Putamen (tissue), 1 donor: ENCODE measurements at places on chromosomes 7 and 10.

GRCh38 chr7:47990592-47990991 is 11.2 kb upstream of the HUS1 start:
- DNase-seq = no peak

GRCh38 chr7:74092964-74093471 is 9.4 kb downstream of the LIMK1 start:
- peak; percentile 23 for DNase-seq

- DNase-seq = no peak
Measured at GRCh38 chr10:73716251-73716650, 18.3 kb upstream of the AGAP5 start.

DNA sequence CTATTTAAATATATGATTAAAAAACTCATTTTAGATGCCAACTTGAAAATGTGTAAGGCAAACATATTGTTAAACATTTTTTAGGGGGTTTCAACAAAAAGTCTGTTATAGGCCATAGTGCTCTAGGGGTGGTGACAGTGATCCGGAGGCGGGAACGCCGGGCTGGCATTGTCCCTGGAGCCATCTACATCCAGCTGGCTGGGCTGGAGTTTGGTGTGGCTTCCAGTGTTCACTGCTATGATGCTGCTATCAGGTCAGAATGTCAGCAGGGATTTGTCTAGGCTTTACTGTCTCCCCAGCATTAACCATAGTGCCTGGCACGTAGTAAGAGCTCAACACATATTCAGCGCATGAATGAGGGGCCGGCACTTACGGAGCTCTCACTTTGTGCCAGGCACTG is 1.9 kb upstream of the SLC18A2 start:
- DNase-seq = no peak

GRCh38 chr10:119673271-119673670 is 22.1 kb downstream of the BAG3 start:
- no peak for DNase-seq

DNA sequence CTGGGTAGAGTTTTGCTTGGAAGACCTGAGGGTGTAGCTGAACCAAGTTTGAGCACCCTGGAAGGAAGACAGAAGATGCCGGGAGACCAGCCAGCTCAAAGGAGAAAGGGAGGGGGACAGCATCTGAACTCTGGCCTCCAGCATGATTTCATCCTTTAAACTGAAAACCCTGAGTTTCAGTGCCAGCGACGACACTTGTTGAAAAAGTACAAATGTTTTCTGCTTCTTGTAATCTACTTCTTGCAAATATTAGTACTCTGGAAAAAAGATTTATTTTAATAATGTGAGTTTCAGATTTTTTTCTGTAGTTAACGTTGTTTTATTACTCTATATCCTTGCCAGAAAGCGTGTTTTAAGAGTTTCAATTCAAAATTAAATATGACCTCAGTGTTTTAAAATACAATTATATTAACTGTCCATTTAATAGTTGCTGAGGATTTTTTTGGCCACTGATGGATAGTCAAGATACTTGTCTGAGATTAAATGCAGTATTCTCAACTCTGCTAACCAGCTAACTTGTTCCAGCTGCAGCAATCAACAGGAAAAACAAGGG is 227.7 kb downstream of the MGMT start:
- DNase-seq = peak; percentile 40

DNA sequence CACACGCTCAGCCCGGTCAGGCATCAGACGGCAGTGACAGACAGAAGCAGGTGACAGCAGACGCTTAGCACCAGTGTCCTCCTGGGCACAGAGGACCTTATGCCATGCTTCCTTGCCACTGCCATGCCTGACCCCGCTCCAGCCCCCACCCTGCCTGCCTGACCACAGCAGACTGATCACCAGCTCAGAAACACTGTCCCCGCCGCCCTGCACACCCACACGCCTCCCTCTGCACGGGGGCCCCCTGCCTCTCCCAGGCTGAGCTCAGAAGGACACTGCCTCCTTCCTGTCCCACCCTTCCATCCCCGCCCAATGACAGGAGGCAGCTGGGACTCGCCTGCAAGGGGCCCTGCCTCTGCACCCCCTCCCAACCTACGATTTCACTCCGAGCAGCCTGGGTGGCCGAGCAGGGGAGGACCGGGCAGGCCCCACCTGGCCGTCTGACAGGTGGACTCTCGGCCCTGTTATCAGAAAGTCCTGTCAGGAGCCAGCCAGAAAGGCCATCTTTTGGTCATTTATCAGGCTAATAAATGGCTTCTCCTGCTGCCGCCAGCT is 183.4 kb downstream of the ELFN1 start:
- DNase-seq = no peak

DNA sequence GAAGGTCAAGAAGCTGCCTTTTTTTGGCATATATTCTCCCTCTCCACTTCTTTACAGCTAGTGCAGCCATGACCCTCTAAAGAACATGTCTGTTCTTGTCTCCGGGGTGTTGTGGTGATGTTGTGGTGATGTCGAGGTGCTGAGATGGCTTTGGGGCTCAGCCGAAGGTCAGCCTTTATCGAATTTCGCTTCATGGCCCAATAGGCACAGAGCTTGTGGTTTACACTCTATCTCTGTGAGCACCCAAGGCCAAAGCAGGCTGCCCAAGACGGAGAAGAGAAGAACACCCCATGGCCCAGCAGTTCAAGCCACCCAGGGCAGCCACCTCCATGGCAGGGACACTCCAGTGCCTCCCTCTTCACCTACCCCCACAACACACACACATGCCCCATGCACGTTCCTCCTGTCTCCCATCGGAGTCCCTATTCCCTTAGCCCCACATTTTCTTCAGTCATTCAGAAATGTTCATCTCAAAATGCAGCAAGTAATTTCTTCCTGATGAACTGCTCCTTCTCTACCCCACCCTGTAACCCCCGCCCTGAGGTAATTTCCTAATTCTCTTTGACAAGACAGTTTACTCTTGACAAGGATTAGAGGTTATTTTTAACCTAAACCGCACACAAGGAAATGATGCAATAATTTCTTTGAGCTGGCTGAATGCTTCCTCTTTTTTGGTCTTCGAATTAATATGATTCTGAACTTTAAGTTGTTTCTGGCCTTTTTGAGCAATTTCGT is 18.6 kb upstream of the ADRB1 start:
- DNase-seq = no peak

DNA sequence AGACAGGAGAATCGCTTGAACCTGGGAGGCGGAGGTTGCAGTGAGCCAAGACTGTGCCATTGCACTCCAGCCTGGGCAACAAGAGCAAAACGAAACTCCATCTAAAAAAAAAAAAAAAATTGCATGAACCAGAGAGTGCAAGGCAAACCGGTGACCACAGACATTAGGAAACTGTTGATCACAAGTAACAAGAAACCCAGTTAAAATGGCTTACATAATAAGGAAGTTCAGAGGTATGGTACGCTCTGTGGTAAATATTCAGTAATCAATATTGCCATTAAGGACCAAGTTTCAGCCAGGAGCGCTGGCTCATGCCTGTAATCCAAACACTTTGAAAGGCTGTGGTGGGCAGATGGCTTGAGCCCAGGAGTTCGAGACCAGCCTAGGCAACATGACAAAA is 9.2 kb upstream of the NT5C2 start:
- DNase-seq = no peak
